RPMI8226 (cell line): ENCODE measurements at places on chromosomes 4 and X.

DNA sequence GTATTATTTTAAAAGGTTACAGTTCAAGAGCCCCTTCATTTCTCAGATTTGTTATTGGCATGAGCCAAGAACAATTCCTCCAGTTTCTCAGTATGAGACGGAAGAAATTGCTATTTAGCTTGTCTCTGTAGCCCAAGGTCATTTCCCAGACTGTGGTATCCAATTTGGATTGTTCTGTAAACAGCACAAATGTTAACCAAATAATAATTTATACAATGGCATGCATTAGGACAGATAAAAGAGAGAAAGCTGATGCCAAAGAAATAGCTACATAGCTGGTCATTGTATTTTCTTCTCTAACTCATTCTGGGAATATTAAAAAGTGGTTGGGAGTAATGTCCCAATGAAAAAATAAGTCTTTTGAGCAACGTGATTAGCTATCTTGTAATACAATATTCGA lies 134.6 kb upstream of the NPY2R start:
- no peak for DNase-seq

GRCh38 chr4:121950680-121951520 lies 960 bp downstream of the TRPC3 start:
- no peak for DNase-seq

- DNase-seq: no peak
These were observed 11.2 kb downstream of the ARX start for GRCh38 chrX:25004485-25005032.

DNA sequence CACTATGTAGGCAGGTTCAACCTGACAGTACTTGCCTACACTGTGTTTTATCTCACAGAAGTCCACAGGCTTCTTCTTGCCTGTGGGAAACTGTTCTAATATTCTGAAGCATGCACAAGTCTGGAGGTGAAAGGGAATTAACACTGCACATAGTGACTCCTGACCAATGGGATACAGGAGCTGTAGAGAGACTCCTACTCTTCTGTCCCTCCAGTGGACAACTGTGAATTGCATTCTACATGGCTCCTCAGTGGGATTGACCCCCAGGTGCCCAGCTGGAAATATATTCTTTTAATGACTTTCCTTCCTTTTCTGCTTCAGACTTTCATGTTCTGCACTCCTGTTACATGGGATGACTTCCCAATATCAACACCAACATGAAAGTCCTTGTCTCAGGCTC lies 8.2 kb upstream of the YIPF6 start:
- DNase-seq: peak; percentile 23

DNA sequence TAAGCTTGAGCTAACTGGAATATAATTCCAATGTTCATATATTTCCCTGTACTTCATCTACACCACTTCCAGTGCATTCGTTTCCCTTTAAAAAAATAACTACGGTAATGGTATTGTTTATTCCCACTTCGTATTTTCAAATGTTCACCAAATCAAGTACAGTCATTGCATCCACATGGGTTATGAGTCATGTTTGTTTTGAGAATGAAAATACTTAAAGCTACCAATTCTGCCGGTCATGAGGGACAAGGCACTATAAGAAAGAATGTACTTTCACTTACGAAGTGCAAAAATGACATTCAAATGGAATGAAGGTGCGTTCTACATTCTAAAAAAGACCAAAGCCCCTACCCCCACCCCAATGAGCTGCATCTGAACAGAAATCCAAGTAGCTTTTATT lies 174.4 kb upstream of the FGF13 start:
- DNase-seq: no peak

DNA sequence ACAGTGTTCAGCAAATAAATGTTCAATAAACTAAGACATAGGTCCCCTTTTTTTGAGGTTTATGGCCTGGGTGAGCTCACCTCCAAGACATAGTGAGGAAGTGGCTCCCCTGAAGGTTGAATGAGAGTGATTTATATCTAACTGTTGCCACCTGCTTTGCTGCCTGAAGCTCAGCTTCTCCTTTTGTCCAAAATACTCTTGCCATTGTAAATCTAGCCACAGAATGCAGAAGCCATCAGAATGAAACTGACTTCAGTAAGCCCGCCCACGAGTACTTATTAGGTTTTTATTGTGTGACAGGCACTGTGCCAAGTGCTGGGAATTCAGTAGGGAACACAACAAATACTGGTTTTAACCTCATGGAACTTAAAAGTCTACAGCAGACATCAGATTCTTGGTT lies 18.0 kb downstream of the SPINK2 start:
- DNase-seq: peak; percentile 30

DNA sequence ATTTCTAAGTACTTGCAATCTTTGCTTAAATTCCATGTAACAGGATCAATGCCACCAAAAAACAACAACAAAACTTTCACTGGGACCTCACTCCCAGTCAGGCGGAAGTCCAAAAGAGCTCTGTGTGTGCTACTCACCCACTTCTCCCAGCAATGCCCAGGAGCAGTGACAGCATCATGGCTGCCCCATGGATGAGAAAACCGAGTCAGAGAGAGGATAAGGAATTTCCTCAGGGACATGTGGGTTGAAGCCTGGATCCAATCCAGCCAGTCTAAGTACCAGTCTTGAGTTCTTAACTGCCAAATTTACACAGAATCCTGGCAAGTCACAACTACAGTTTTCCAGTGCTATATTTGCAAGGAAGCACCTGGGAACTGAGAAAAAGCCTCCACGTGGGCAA lies 64.5 kb downstream of the STX18 start:
- DNase-seq: no peak

DNA sequence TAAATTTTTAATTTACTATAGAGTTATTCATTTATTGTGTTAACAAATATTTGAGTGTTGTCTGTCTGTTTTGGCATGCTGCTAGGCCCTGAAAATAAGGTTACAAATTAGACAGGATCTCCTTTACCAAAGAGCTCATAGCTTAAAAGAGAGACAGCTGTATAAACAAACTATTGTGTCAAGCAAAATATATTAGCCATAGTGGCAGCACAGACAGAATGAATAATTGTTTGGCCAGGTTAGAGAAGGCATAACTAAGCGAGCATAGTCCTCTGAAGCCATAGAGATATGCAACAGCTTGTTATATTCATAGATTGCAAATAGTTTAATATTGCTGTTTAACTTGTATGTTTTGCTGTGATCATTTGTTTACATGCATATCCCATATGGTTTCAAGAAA lies 66.7 kb upstream of the NDUFC1 start:
- DNase-seq: no peak

GRCh38 chr4:67437974-67438713 lies 107.2 kb downstream of the CENPC start:
- no peak for DNase-seq

DNA sequence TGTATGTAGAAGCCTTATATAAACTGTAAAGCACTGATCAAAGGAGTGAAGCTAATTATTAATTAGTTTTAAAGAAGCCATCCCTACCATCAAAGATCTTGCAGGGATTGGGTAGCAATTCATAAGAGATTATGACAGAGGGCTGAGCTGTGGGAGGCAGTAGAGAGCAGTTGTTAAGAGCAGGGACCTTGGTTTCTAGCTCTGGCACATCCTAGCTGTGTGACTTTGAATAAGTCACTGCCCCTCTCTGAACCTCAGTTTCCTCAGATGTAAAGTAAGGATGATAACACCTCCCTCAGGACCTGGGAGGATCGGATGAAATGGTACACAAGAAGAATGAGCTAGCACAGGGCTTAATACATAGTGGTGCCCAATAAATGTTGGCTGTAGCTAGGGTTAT lies 45.4 kb downstream of the APLN start:
- no peak for DNase-seq
